ENCODE measurements at places on chromosomes 2 and 18.

- DNase-seq: no peak
Measured at GRCh38 chr2:233142355-233142897, 82.3 kb downstream of the INPP5D start.

DNA sequence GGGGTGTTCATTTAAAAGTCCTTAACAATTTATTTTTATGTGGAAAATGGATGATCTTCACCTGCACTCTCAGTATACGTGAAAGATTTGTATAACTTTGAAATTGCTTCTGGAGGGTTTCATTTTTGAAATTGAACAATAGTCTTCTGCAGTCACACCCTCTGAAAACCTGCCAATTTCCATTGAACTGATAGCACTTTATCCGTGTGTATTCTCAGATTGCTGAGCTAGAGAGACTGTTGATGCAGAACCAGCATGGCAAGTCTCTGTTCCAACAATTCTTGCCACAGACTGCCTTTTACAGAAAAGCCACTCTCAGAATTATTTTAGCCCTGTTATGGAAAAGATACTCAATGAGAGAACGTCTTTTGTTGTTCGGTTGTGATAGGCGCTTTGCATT is 6.6 kb upstream of the GULP1 start:
- no peak for DNase-seq

- DNase-seq: no peak
Measured at GRCh38 chr2:68865108-68865507, 6.1 kb downstream of the BMP10 start.

GRCh38 chr2:156341452-156342253 is 9.1 kb upstream of the NR4A2 start:
- DNase-seq: peak; percentile 19
